CD4-positive, alpha-beta T cell treated with Interleukin-21 for 1 hour (primary cell): ENCODE measurements at places on chromosomes 13 and 19.

GRCh38 chr13:37706041-37706440, 107.5 kb upstream of the POSTN start:
- no peak for DNase-seq

DNA sequence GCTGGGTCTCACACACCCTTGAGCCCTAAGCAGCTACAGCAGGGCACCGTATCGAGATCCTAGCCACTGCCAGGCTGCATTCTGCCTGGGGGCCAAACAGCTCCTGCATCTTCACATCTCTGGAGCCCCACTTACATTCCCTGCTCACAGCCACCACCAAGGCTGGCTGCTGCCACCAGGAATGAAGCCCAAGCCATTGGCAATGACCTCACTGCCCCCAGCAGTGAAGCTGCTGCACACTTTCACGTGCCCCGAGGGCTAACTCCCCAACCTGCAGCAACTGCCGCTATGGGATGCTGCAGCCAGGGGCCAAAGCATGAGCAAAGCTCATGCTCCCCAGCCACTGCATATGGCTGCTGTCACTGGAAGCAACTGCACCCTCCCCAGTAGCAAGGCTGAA, 42.0 kb downstream of the F2RL3 start:
- DNase-seq: no peak

GRCh38 chr19:6185093-6185834, 49.8 kb downstream of the ACSBG2 start:
- no peak for DNase-seq

GRCh38 chr19:16382775-16383543, 58.3 kb downstream of the KLF2 start:
- DNase-seq: peak; percentile 83

GRCh38 chr13:99995589-99996380, 14.2 kb downstream of the ZIC2 start:
- DNase-seq: no peak

GRCh38 chr19:49058562-49058961, 1.0 kb upstream of the CGB7 start:
- DNase-seq: no peak

- DNase-seq: no peak
These were observed 27.2 kb upstream of the FBL start for GRCh38 chr19:39873385-39873784.

DNA sequence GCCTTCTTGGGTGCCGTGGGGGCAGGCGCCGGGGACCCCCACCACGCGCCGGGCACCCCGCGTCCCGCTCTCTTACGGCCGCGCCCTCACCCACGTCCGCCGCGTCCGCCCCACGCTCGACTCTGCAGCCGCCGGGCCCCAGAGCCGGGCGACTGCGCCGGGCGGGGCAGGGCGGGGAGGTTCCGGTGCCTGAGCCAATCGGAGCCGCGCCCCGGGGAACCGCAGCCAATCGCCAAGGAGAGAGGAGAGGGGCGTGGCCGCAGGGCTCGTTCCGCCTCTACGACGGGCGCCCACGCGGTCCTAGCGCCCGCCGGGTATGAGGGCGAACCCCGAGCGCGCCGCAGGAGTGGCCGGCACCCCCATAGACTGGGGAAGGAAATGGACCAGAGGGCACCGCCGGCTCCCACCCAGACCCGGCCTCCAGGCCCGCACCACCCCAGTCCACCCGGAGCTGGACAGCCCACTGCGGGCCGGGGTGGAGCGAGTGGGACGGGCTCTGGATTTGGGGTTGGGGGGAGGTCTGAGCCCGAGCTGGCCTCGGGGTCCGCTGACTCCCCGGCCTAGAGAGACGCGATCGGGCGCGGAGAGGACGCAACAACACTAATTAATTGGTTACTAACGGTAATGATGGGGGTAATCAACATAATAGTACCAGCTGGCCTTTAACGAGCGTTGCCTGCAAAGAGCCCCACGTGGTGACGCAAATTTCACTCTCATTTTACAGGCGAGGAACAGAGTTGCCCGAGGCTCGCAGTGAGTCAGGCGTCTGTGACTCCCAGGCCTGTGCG, at the start of gene MFSD12:
Gene MFSD12 (minus strand): TSS at position 126 of the 788 bp plus-strand sequence. CDS start 183 bp downstream, outside the sequence.
- DNase-seq: peak; percentile 95

DNA sequence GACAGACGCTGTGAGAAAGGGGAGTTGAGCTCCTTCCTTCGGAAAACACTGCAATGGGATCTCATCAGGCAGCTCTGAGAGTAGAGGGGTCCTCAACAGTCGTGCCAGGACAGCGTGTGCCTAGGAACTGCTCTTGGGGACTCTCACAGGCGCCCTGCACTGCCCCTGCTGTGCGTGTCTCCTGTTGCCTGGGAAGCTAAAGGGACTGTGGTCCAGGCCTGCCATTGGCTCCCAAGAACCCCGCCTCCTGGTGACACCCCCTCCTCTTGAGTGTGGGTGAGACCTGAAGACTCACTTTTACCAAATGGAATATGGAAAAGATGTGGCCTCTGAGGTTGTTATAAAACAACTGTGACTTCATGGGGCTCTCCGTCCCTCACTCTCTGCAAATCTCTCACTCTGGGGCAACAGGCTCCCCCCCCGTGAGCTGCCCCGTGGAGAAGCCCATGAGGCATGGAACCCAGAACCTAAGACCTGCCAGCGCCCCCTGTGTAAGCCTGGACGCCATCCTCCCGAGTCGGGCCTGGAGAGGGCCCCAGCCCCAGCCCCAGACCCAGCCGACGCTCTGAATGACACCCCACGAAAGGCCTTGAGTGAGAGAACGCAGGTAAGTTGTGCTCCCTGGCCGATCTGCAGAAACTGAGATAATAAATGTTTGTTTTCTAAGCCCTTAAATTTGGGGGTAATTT, 302.7 kb downstream of the FGF9 start:
- no peak for DNase-seq

DNA sequence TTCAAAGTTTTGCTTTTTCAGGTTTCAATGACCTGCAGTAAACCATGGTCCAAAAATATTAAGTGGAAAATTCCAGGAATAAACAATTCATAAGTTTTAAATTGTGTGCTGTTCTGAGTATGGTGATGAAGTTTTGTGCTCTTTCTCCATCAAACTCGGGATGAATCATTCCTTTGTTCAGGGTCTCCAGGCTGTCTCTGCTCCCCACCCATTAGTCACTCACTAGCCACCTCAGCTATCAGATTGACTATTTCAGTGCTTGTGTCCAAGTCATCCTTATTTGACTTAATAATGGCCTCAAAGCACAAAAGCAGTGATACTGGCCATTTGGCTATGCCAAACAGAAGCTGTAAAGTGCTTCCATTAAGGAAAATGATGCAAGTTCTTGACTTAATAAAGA, 1140.4 kb downstream of the EFNB2 start:
- DNase-seq: no peak

DNA sequence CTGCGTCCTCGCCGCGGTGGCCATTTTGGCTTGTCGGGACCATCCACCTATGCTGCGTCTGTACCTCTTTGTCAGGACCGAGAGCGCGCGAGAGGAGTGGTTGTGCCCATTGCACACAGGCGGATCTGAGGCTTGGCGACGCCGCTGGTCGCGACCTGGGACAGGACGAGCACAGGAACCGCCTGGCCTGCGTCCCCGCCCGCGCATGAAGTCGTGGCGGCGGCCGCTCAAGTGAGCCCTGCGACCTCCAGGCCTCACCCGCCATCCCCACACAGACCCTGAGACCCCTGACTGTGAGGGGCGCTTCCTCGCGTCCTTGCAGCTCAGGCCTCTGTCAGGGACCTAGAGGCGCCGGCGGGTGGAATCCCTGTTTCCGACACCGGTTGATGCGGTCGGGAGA, 16.8 kb downstream of the ZNF586 start:
- DNase-seq: no peak

DNA sequence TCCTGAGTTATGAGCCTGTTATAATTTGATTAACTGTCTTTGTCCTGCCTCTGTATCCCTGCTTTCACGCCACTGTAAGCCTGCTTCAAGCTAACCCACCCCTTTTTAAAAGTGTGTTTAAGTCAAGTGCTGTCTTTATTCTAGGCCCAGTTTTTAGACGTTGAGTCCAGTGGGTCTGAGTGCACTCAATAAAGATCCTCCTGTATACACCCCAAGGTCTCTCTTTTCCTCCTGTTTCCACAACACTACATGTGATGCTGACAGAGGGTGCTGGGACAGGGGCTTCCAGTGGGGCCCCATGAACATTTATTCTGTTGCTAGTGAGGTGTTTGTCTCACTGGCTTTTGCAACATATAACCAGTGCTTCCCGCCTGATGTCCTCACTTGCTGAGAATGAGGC, 6.7 kb upstream of the F2RL3 start:
- no peak for DNase-seq
